ENCODE measurements at places on chromosomes 1 and 21.
A peak's percentile ranks its signal among the peaks of the same experiment; 100 is the strongest.

DNA sequence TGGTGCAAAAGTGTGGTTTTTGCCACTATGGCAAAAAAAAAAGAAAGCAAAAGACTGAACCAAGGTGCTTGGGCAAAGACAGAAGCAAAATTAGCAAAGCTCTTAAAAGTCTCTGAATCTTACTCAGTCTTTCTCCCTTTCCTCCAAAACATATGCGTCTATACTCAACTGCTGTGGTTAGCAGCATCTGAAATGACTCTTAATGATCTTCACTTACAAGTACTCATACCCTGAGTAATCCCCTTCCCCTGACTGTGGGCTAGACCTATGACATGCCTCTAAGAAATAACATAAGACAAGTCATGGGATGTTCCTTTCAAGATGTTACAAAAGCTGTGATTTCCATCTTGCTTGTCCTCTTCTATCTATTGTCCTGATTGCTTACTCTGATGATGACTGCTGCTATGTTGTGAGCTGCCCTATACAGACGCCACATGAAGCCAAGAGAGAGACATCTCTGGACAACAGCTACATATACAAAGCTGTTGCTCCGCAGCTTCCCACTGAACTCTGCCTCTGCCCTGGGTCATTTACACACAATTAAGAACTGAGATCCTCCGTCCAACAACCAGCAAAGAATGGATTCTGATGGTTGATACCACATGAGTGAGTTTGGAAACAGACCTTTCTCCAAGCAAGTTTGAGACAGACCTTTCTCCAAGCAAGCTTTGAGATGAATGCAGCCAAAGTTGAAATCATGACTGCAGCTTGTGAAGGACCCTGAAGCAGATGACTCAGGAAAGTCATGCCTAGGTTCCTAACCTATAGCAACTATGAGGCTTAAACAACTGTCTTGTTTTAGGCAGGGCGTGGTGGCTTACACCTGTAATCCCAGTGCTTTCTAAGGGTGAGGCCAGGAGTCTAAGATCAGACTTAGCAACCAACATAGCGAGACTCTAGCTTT is 55.2 kb downstream of the PUM1 start:
- DNase-seq: peak; percentile 91

GRCh38 chr1:22612671-22613571 is 23.5 kb upstream of the C1QA start:
- no peak for DNase-seq

DNA sequence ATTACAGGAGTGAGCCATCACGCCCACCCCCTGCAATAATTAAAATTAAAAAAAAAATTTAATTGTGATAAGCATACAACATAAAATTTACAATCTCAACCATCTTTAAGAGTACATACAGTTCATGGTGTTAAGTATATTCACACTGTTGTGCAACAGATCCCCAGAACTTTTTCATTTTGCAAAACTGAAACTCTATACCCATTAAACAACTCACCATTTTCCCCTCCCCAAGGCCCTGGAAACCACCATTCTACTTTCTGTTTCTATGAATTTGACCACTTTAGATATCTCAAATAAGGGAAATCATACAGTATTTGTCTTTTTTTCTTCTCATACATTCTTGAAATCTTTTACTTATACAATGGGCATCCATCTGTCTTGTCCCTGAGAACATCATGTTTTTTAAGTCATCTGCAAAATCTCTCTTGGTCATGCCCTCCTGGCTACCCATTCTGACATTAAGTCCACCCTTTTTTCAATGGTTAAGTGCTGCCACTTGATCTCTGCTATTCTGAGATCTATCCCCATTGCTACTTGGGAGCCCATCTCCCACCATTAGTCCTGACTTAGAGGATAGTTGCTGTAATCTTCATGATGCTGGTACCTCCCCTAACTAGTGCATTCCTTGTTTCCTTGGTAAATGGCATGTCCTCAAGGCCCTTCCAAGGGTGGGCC is 39.4 kb upstream of the ZFYVE9 start:
- DNase-seq: no peak

DNA sequence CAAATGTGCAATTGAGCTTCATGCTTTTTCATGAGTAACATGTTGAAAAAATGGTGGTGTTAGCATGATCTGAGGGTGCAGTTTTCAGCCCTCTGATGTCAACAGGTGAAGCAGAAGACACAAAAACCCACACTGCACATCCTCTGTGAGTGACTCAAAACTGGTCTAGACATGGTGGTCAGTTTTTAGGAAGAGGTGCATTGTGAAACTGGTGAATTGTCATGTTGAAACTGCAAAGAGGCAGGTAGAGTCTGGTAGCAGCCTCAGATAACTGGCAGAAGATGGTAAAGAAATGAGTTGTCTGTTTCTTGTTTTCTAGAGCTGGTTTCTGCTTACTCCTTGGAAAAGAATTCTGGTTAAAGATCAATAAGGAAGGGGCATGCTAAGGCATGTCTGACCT is 97.3 kb upstream of the HMCN1 start:
- DNase-seq: no peak

GRCh38 chr1:223423641-223424233 is 30.5 kb downstream of the CCDC185 start:
- DNase-seq: no peak

DNA sequence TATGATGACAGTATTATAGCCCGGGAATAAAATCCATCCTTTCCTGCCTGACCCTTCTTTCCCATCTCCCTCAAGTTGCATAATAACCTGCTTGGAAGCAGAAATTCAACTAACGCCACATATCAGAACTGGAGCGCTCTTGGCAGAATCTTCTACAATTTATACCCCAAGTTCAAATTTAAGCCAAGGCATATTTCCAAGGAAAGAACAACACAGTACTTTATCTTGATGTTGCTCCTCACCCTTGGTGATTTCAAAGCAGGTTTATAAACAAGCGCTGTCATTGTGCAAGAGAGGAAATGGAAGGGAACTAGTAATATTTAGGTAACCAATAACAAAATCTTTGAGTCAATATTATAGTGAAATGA is 38.0 kb upstream of the PTGFRN start:
- peak; percentile 22 for DNase-seq
